Stimulated activated CD8-positive, alpha-beta memory T cell treated with anti-CD3 and anti-CD28 coated beads, Interleukin-7, amount 100 ng/mL, for 1 hour (primary cell): ENCODE measurements at places on chromosomes 11 and 22.

DNA sequence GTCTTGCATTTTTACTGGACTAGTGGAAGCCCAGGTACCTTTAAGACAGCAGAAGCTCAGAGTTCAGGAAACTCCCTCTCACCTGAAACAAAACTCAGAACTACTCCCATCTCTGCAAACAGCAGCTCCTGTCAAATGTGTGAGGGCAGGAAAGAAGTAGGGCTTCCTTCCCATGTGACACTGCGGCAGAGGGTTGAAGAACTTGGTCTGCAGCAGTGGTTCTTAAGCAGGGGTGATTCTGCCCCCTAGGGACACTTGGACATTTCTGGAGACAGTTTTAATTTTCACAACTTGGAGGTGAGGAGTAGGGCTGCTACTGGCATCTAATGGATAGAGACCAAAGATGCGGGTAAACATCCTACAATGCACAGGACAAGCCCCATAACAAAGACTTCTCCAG lies 63.4 kb downstream of the RCN1 start:
- DNase-seq = no peak

GRCh38 chr11:69166218-69167115 lies 10.7 kb downstream of the SMIM38 start:
- DNase-seq = no peak

DNA sequence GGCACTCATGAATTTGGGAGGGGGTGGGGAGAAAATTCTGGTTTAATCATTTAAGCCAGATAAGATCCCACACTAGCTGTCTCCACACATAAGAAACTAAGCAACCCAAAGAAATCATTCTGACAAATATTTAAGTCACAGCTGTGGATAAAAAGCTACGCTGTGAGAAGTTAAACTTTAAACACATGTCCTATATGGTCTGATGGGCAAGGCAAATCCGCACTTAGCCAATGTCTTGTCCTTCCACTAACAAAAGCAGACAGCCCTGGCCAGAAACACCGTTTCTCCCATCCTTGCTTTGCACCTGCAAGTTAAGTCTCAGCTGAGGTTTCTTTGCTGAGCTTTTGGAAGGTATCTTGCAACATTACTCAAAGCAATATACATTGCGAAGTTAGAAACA lies 68.0 kb downstream of the ETS1 start:
- DNase-seq = no peak

- DNase-seq = no peak
These were observed 27.6 kb downstream of the RIBC2 start for GRCh38 chr22:45441138-45441537.

- DNase-seq = no peak
These were observed 16.7 kb upstream of the CD44 start for GRCh38 chr11:35122308-35122707.

GRCh38 chr11:12420706-12421105 lies 43.3 kb downstream of the PARVA start:
- no peak for DNase-seq

DNA sequence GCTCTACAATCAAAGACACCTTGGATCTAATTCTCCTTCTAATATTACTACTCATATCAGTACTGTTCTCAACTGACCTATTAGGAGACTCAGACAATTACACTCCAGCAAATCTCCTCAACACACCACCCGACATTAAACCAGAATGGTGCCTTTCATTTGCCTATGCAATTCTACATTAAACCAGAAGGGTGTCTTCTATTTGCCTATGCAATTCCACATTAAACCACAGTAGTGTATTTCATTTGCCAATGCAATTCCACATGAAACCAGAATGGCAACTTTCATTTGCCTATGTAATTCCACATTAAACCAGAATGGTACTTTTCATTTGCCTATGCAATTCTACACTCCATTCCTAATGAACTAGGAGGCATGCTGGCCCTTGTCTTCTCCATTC lies 15.3 kb upstream of the APOL3 start:
- DNase-seq = no peak

DNA sequence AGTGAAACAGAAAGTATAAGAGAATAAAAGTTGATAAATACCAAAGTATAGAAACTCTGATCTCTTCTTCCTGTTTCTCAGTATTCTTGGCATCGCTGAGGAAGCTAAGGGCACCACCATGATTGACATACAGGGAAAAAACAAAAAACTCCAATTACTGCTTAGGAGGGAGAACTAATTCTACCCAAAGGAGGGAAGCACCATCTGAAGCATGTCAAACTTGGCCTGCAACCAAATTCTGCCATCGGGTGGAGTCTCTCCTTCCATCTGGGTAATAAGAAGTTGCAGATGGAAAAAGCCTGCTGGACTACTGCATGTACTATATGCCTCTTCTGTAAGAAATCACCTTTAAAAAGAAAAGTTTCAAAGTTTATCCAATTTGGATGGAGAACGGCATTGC lies 30.5 kb upstream of the PPP2R1B start:
- DNase-seq = no peak

DNA sequence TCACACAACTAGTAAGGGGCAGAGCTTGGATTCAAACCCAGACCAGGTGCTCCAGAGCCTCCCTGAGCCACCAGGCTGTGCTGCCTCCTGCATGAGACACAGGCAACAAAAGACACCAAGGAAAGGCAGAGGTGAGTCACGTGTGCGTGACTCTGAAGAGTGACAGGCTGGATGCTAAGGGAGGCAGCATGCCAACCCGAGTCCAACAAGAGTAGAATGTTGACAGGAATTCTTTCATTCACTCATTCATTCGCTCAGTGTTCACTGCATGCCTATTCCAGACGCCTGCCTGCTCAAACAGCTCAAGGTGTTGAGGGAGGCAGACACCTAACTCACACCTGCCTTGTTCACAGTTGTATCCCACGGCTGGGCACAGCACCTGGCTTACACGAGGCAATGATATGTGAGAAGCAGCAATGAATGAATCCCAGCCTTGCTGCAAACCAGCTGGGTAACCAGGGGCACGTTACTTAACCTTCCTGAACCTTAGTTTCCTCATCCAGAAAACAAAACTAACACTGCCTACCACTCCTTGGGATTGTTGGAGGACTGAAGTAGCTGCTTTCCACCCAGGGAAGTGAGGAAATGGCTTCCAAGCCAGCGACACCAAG lies 73.8 kb upstream of the ARFGAP3 start:
- DNase-seq = no peak

- no peak for DNase-seq
These were observed 204.2 kb upstream of the TBCEL start for GRCh38 chr11:120819437-120820365.

DNA sequence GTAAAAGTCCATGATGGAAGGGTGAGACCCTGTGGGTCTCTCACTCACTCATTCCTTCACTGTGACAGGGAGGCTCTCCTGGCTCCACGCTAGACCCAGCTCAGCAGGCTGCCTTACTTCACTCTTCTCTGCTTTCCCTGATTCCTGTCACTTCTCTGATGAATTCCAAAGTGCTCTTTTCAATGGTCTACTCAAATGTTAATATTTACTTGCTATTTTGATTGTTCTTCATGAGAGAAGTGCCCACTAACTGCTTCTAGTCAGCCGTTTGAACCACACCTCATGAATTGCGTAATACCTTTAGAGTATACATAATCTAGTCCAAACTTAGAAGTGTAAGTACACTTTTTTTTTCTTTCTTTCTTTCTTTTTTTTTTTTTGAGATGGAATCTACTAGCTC lies 1350.2 kb upstream of the RAG2 start:
- no peak for DNase-seq

DNA sequence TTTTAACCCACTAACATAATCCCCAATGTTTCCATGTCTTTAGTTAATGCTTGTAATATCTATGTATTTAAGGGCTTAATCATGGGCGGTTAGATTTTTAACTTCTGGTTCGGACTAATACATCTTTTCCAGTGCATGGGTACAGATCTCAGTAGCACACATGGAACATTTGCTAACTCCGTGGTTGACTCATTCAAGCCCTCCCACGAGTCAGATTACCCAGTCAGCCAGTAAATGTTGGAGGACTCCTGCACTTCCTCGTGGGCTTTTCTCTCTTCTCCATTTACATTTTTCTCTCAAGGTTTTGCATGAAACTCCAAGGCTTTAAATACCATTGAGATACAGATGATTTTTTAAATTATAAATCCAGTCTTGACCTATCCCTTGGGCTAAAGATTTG lies 313.9 kb downstream of the ST3GAL4 start:
- no peak for DNase-seq

- DNase-seq = no peak
These were observed 9.8 kb upstream of the POU2AF1 start for GRCh38 chr11:111388842-111389241.

DNA sequence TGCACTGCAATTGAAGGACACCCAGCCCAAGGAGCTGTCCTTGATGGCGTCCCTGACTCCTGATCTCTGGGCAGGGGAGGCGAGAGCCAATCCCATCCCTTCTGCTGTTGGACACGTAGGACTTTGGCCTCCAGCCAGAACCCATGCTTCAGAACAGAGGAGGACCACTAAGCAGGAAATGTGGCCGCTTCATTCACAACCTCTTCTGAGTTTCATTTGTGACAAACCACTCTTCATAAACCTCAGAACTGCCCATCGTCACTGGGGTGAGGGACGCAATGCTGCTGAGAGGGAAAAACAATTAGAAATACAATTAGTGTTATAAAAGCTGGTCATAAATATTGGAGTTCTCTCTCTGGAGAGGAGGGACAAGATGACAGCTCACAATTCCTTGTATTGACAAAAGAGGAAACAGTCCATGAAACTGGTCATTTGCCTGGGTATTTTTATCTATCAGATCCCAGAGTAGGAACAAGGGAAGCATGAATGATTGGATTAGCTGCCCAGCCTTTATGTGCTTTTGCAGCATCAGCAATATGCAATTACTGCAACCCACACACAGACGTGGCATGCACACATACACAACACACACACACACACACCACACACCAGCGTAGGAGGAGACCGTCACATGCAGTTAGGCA lies 216.5 kb upstream of the CADM1 start:
- no peak for DNase-seq

DNA sequence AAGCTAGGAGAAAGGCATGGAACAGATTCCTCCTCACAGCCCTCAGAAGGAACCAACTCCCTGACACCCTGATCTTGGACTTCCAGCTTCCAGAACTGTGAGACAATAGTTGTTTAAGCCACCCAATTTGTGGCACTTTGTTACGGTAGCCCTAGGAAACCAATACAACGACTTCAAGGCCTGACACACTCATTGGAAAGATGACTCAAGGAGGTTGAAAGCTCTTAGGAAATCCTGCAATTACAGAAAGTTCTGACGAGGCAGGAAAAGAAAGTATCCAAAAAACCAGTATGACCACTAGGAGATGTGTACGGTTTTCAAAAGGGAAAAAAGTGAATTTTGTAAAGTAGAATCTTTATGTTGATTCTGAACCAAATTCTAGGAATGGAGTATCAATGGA lies 161.4 kb downstream of the SWAP70 start:
- no peak for DNase-seq

- no peak for DNase-seq
These were observed 8.4 kb upstream of the MN1 start for GRCh38 chr22:27809700-27810608.

DNA sequence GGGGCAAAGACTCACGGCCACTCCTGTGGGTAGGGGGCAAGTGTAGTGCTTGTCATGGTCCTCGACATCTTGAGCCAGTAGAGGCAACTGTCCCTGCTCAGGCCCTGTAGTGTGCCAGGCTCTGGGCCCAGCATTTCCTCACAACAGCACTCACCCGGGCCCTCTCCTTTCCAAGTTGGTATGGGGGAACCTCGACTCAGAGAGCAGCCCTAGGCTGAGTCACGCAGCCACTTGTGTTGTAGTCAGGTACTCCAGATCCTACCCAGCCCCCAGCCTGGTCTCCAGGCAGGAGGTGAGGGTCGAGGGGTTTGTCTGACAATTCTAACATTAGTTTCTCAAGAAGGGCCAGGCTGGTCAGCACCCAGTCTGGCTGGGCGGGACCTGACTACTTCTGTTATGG lies 4.1 kb downstream of the RELT start:
- no peak for DNase-seq

DNA sequence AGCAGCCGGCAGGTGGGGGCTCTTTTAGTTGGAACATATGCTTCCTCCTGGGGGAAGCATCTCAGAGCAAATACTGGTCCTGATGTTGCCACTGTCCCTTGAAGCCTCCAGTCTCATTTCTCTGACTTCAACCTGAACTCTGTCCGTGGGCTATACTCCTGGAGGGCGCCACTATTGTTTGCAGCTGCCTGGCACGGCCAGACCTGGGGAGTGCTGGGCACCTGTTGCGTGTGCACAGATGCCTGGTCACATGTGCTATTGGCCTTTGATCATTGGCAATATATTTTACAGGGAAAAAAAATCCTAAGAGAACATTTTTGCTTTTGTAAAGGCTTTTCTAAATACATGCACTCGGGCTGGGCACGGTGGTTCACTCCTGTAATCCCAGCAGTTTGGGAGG lies 18.2 kb downstream of the LHFPL7 start:
- DNase-seq = no peak

DNA sequence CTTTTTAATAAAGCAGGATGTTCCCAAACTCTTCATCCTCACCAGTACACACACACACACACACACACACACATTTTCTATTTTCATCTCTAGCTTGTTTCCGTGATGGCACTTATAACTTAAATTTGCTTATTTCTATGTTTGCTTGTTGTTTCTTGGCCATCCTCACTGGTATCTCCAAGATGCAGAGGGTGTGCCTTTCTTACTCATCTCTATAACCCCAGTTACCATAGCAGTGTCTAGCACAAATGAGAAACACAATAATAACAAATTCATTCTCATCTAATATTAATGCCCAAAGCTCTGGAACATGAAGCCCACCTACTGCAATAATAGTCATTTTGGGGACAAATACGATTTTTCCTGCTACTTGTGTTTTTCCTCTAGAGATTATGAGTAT lies 156.3 kb downstream of the GRM5 start:
- DNase-seq = no peak

DNA sequence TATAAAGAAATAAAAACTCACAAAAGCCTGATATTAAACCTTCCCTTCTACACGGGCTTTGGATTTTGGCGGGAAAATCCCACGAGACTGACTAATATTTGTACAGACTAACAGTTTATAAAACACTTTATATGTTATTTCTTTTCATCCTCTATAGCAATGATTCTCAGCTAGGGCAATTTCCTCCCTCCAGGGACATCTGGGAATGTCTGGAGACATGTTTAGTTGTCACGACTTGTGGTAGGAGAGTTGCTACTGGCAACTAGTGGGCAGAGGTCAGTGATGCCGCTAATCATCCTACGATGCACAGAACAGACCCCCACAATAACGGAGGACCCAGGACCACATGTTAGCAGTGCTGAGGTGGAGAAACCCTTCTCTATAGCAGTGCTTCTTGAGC lies 304.8 kb upstream of the PITPNB start:
- DNase-seq = no peak

- no peak for DNase-seq
These were observed 50.4 kb downstream of the TCP11L1 start for GRCh38 chr11:33089776-33090175.
